GM23338 (cell line): ENCODE measurements at places on chromosomes 11 and 22.

DNA sequence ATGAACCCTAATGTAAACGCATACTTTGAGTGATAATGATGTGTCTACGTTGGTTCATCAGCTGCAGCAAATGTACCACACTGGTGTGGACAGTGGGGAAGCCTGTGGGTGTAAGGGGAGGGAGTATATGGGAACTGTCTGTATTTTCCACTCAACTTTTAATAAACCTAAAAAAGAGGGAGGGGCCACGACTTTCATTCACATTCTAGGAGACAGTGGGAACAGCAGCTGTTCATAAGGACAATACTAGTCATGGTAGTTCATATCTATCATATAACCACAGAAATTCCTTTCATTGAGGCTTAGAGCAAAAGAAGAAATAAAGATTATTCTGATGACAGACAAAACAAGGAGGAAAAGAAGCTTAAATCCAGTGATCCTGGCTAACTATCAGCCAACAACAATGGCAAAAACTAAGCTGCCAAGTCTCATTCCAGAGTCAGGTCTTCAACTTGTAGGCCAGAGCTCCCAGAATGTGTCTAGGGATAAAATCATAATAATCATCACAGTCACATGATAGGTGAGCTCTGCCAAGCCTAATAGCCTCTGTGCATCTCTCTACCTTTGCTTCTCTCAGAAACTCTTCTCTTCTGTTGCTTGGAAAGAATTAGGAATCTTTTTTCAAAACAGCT is 59.4 kb upstream of the CHRM4 start:
- DNase-seq = no peak
- H3K27me3 ChIP-seq = no peaks in the 10 kb centered on the region
- no peaks in the 10 kb centered on the region for H3K36me3 ChIP-seq
- no peak overlapping the region for H3K4me3 ChIP-seq
- no peak overlapping the region for H3K27ac ChIP-seq
- H3K4me1 ChIP-seq = peaks cover 19% of the 10 kb centered on the region

- H3K4me3 ChIP-seq = no peak overlapping the region
- H3K36me3 ChIP-seq = no peaks in the 10 kb centered on the region
- no peak overlapping the region for H3K27ac ChIP-seq
- DNase-seq = no peak
- H3K27me3 ChIP-seq = no peaks in the 10 kb centered on the region
Observed at GRCh38 chr11:113279591-113279990, 34.8 kb upstream of the TTC12 start.

GRCh38 chr11:128188346-128189004 is 398.9 kb downstream of the ETS1 start:
- H3K4me1 ChIP-seq = no peaks in the 10 kb centered on the region
- no peak overlapping the region for H3K27ac ChIP-seq
- no peaks in the 10 kb centered on the region for H3K36me3 ChIP-seq
- H3K27me3 ChIP-seq = no peaks in the 10 kb centered on the region
- H3K4me3 ChIP-seq = no peak overlapping the region

GRCh38 chr11:10398525-10398924 is 56.5 kb upstream of the AMPD3 start:
- H3K4me3 ChIP-seq = no peak overlapping the region
- 0 out of 2 replicates have a peak, but pooled peaks cover 5% of the 10 kb centered on the region for H3K4me1 ChIP-seq
- no peak for DNase-seq
- H3K27ac ChIP-seq = no peak overlapping the region
- no peaks in the 10 kb centered on the region for H3K36me3 ChIP-seq

DNA sequence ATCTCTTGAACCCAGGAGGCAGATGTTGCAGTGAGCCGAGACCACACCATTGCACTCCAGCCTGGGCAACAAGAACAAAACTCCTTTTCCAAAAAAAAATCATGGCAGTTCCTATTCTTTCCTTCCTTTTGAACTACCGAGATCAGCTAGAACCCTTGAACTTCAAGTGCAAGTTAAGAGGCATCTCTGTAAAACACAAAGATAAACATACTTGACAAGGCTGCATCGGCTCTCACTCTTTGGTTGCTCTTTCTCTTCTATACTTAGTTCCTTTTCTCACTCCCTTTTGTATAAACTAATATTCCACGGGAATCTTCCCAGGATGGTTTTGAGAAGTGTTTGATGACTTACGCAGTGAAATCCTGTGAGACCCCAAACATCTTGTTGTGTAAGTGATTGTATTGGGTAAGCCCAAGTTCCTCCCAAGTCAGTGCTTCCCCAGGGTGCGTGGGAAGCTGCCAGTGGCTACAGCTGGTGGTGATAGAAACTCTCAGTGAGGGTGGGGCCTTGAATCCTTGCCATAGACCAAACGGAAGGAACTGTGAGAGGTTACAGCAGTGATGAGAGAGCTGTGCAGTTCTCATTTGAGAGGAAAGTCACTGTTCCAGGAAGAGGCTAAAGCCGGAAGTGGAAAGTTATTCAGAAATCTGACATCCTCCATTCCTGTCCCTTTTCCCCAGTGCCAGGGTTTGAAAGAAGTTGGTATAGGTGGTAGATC is 24.1 kb upstream of the CDC42EP2 start:
- no peak for DNase-seq
- H3K36me3 ChIP-seq = peaks cover 36% of the 10 kb centered on the region
- no peaks in the 10 kb centered on the region for H3K4me1 ChIP-seq
- peak overlapping the region; percentile 59; the same call in 1 of the 2 replicates for H3K27ac ChIP-seq

DNA sequence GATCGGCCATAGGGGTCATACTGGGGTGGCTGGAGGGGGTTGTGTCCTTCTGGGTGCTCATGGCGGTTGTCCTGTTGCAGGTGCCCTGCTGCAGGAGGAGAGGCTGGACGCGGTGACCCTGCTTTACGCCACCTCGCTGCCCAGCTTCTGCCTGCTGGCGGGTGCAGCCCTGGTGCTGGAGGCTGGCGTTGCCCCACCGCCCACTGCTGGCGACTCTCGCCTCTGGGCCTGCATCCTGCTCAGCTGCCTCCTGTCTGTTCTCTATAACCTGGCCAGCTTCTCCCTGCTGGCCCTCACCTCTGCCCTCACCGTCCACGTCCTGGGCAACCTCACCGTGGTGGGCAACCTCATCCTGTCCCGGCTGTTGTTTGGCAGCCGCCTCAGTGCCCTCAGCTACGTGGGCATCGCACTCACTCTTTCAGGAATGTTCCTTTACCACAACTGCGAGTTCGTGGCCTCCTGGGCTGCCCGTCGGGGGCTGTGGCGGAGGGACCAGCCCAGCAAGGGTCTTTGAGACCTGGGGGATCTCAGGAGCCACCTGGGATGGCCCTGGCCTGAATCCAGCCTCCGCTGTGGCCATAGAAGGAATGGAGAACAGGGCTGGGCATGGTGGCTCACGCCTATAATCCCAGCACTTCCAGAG is 11.1 kb downstream of the SLC35E4 start:
- no peaks in the 10 kb centered on the region; the same call in 1 of the 2 replicates for H3K36me3 ChIP-seq
- no peak for DNase-seq
- no peak overlapping the region for H3K27ac ChIP-seq
- no peaks in the 10 kb centered on the region for H3K27me3 ChIP-seq

DNA sequence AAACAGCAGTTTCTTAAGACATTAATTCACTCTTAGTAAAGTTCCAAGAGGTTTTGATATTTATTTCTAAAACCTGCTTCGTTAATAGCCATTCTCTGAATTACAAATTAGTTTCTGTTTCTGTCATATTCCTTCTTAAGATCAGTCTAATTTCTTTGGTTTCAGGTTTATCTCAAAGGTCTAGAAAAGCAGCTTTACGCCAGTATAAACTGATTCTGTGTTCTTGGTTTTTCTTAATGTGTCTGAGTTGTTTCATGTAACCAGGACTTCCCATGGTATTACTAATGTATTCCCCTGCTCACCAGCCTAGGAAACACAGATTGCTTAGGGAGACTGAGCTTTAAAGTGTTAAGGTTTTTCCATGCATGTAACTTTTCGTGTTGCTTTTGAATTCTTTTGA is 6.8 kb upstream of the ACY3 start:
- peaks cover 8% of the 10 kb centered on the region; the same call in 1 of the 2 replicates for H3K36me3 ChIP-seq
- no peak for DNase-seq
- H3K4me1 ChIP-seq = no peaks in the 10 kb centered on the region
- H3K27me3 ChIP-seq = no peaks in the 10 kb centered on the region
- no peak overlapping the region for H3K27ac ChIP-seq

DNA sequence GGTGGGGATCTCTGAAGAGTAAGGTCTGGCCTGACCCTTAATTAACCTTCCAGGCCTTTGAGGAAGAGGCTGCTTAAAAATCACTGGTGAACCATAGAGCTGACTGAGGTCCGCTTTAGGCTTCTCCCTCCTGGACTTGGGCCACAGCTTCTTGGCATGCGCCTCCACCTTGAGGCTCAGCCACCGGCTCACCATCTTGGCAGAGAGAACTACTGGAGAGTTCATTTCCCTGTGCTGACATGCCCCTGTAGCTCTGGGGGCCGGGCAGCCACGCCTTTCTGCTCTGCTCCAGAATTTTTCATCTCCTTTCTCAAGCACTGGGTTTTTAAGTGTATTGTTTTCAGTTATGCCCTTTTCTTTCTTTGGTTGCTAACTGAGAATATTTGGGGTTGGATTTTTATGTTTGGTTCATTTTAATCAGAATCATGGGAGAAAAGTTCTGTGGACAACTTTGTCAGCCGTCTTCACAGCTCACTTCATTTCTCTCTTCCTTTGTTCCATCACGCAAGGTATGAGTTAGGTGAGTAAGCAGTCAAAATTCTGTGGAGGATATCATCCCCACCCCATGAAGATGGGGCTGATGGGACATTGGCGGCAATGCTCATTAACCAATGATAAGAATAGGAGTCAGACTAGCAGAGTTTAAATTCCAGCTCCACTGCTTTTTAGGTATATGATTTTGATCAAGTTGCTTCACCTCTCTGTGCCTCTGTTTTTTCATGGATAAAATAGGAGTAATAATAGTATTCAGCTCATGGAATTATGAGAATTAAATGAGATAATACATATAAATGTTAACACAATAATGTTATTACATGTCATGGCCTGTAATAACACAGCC is 103.9 kb downstream of the DBX1 start:
- peaks cover 49% of the 10 kb centered on the region for H3K36me3 ChIP-seq
- H3K27me3 ChIP-seq = no peaks in the 10 kb centered on the region
- no peak overlapping the region for H3K4me3 ChIP-seq
- H3K27ac ChIP-seq = 0 out of 2 replicates have a peak overlapping the region, but pooled peaks have one; percentile 35

DNA sequence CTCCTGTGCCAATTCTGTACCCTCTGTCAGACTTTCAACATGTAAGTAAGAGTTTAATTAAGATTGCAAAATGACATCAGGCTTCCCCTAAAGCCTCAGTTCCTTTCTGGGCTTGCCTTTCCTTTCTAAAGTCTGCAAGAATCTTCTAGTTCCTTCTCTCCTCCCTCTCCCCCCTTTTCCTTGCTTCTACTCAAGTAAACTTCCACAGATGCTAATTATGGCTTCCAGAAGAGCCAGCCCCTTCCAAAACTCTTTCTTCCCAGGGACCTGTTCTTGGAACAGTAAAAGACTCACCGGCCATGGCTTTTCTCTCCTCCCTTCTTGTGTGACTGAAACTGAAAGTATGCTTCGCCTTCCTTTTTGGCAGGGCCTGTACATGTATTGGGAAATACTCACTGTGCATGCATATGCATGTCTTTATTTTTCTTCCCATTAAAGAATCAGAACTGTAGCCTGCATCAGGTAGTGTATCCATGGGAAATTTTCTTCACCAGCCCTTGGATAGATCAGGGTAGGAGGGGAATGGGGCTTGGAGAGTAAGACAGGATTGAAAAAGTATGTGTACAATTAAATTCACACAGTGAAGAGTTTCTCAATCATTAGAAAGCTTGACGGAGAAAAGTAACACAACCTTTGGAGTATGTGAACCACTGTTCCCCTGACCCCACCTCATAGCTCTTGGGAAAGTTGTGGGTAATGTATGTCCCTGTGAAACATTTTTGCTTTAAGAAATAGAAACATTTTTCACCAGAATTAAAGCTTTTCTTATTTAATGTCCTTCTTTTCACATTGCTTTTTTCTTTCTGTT is at the start of gene CASP1:
CASP1 (minus strand) TSS at position 332 of the 808 bp plus-strand sequence; CDS start at position 301, 31 bp downstream.
- H3K4me1 ChIP-seq = no peaks in the 10 kb centered on the region
- no peak within 1 kb of the TSS for H3K27ac ChIP-seq
- H3K4me3 ChIP-seq = no peak within 1 kb of the TSS
- no peak for DNase-seq

DNA sequence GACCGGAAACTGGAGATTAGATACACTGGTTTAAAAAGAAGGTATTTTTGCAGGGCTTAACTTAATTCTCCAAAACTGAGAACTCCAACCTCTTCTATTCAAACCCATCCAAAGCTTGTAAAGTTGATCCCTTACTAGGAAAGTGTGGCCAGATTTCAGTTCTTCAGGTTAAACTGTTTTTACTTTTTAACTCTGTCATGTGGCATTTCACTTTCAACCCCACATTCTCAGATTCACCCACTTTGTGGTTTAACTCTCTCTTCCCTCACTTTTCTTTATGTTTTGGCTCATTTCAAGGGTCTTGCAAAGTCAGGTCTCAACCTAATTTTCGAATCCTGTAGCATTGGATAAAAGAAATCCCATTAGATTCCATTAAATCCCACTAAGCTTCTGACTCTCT is 75.4 kb downstream of the MPPED2 start:
- peaks cover 15% of the 10 kb centered on the region; the same call in 1 of the 2 replicates for H3K4me1 ChIP-seq
- H3K4me3 ChIP-seq = no peak overlapping the region
- H3K27me3 ChIP-seq = no peaks in the 10 kb centered on the region
- DNase-seq = no peak
- no peak overlapping the region for H3K27ac ChIP-seq

DNA sequence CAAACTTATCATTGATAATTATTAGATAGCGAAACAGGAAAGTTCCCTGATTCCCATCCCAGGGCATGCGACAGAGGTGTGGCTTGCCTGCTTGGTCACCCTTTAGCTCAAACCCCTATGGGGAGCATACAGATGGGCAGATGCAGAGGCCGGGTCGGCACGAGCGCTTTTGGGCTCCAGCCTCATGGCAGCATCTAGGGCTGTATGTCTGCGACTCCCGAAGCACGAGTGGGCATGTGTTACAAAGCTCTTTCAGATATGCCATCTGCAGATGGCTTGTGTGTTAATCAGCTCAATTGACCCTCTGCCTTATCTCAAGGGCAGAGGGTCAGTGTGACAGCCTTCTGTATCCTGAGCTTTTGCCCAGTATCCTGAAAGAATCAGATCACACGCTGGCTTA is 2069.3 kb upstream of the RAG2 start:
- no peak for DNase-seq
- H3K36me3 ChIP-seq = no peaks in the 10 kb centered on the region
- H3K4me1 ChIP-seq = no peaks in the 10 kb centered on the region
- no peaks in the 10 kb centered on the region for H3K27me3 ChIP-seq
- no peak overlapping the region for H3K27ac ChIP-seq
